Cardiac muscle cell (in vitro differentiated cells and primary cell): ENCODE measurements at places on chromosomes 6 and 20.

DNA sequence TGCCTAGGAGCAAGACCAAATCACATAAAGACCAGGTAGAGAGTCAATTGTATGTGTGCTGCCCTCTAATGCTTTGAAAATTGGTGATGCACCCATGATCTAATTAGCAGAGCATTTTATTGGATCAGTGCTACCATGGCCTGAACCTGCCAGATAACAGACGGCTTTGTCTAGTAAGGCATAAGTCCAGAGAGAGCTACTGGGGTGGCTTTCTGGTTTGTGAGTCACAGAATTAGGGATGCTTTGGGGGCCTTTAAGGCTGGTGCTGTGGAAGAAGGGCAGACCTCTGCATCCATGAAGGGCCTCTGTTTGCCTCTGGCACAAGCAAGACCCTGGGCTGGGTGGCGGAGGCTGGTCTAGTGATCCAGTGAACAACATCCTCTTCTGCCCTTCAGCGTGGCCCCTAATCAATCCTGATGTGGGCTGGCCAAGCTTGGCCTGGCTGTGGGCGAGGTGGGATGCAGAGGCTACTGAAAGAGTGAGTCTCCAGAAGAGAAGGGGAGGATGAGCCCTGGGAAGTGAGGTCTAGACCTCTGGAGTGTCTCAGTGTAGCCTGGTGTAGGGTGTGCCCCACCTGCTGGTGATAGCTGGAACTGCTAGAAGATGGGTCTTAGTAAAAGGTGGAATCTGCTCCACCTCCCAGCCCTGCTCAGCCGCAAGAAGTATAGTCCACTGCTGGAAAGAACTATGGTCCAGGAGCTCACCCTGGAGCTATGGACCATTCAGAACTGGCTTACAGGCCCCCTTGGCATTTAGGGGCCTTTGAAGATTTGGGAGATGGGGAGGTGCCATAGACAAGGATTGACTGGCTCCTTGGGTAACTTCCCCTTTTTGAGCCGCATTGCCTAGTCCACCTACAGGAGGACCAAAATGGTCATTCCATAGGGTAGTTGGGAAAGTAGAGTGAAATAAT, 36.7 kb upstream of the AAR2 start:
- no peak overlapping the region for H3K27ac ChIP-seq
- peaks cover 7% of the 10 kb centered on the region for H3K36me3 ChIP-seq
- H3K27me3 ChIP-seq = no peaks in the 10 kb centered on the region
- DNase-seq = peak; percentile 87
- H3K4me1 ChIP-seq = peaks cover 5% of the 10 kb centered on the region

GRCh38 chr20:10519361-10520046, 84.4 kb downstream of the SLX4IP start:
- no peak for DNase-seq
- H3K36me3 ChIP-seq = no peaks in the 10 kb centered on the region
- H3K27ac ChIP-seq = no peak overlapping the region
- no peaks in the 10 kb centered on the region for H3K4me1 ChIP-seq
- no peak overlapping the region for H3K4me3 ChIP-seq

- H3K27ac ChIP-seq = no peak overlapping the region
- DNase-seq = peak; percentile 26
- no peaks in the 10 kb centered on the region for H3K36me3 ChIP-seq
- H3K4me1 ChIP-seq = peaks cover 8% of the 10 kb centered on the region
- no peaks in the 10 kb centered on the region for H3K27me3 ChIP-seq
- H3K4me3 ChIP-seq = no peak overlapping the region
Measured at GRCh38 chr20:57326667-57327455, 2.7 kb upstream of the SPO11 start.

DNA sequence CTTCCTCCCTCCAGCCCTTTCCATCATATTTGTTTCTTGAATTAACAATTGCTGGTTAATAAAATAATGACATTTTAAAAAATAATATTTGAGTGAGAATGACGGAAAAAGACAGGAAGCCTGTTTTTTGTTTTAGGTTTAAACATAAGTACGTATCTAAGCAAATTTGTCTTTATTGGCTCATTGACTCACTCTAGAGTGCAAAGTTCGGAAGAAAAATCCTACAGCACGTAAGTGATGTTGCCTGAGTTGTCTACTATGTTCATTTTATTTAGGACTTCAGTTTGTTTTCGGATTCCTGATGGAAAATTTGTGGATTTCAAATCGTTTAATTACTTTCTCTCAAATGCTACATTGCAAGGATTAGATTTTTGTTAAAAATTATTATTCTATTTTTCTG, 1435.7 kb upstream of the ADGRB3 start:
- H3K27ac ChIP-seq = no peak overlapping the region
- H3K4me3 ChIP-seq = no peak overlapping the region
- no peak for DNase-seq
- H3K36me3 ChIP-seq = no peaks in the 10 kb centered on the region

DNA sequence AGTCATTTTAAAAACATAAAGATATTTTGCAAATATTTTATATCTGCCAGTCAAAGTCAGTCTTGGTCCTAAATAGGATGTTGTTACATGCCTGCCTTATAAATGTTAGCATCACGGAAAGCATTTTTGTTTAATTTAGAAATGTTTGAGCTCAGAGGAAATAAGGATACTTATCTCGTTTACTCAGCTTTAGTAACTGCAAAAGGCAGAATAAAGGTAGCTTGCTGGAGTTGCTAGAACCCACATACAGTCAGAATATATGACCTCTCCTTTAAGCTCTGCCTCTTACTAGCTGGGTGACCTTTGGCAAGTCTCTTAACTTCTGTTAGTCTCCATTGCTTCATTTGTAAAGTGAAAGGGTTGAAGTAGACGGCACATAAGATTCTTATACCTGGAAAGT, 867.3 kb downstream of the KIF16B start:
- H3K27me3 ChIP-seq = no peaks in the 10 kb centered on the region
- no peaks in the 10 kb centered on the region for H3K36me3 ChIP-seq
- no peak overlapping the region for H3K27ac ChIP-seq
- H3K4me3 ChIP-seq = no peak overlapping the region
- no peak for DNase-seq

- DNase-seq = peak; percentile 70
- no peaks in the 10 kb centered on the region for H3K36me3 ChIP-seq
- peak overlapping the region; percentile 82 for H3K27ac ChIP-seq
- H3K27me3 ChIP-seq = no peaks in the 10 kb centered on the region
Measured at GRCh38 chr20:35828434-35828833, 56.6 kb downstream of the PHF20 start.

DNA sequence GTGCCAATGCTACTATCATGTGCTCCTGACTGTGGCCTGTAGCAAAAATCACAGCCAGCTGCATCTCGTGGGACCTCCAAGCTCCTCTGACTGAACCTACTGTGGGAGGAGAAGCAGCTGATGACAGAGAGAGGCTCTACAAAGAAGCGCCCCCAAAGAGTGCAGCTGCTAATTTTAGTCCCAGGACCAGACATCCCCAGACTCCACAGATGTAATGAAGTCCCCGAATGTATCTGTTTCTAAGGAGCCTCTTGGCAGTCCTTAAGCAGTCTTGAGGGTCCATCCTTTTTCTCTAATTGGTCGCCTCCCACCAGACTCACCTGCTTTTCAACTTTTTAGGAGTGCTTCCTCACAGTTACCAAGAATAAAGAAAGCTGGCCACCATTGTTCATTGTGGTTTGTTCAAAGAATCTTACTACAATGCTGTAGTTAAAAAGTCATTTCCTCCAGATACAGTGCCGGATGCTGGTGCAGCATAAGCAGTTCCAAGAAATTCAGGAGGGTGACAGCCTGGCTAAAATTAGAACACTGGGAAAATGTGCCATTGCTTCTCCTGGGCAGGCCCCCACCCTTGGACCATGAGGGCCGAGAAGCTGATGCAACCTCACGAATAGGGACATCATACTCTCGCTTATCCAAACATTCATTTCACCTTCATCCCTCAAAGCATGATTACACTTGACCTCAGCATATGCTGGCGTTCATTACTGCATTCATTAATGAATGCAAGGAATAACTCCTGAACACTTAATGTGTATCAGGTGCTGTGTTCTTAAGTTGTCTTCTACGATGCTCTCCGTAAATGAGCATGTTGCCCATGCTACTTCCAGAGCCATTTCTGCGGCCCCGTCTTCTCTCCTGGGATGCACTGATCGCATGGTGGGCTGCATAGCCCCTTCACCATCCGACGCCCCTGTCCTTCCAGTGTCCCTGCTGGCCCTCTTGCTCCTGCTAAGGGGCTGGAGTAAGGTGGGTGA, 66.4 kb downstream of the LY86 start:
- H3K27ac ChIP-seq = no peak overlapping the region
- H3K4me1 ChIP-seq = no peaks in the 10 kb centered on the region
- no peak overlapping the region for H3K4me3 ChIP-seq
- no peak for DNase-seq

- no peaks in the 10 kb centered on the region for H3K27me3 ChIP-seq
- no peak overlapping the region for H3K4me3 ChIP-seq
- no peak overlapping the region for H3K27ac ChIP-seq
- no peaks in the 10 kb centered on the region for H3K4me1 ChIP-seq
Measured at GRCh38 chr6:131177996-131178395, 42.7 kb downstream of the AKAP7 start.

GRCh38 chr6:87905101-87905641, 142.5 kb upstream of the SPACA1 start:
- H3K4me1 ChIP-seq = peaks cover 5% of the 10 kb centered on the region
- no peaks in the 10 kb centered on the region for H3K27me3 ChIP-seq
- H3K27ac ChIP-seq = no peak overlapping the region
- DNase-seq = no peak
